ENCODE measurements at places on chromosomes 11 and 22.

DNA sequence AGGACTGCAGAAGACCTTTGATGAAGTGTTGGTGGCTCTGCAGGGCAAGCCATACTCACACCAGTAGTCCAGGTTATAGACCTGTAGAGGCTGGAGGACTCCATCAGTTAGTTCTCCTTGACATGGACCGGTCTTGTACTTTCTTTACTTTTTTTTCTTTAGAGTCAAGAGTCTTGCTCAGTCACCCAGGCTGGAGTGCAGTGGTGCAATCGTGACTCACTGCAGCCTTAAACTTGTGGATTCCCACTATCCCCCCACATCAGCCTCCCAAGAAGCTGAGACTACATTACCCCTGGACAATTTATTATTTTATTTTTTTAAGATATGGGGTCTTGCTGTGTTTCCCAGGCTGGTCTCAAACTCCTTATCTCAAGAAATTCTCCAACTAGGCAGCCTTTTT lies 49.6 kb upstream of the E2F8 start:
- DNase-seq, result no peak

GRCh38 chr11:92397221-92397755 lies 172.7 kb downstream of the FAT3 start:
- no peak for DNase-seq

DNA sequence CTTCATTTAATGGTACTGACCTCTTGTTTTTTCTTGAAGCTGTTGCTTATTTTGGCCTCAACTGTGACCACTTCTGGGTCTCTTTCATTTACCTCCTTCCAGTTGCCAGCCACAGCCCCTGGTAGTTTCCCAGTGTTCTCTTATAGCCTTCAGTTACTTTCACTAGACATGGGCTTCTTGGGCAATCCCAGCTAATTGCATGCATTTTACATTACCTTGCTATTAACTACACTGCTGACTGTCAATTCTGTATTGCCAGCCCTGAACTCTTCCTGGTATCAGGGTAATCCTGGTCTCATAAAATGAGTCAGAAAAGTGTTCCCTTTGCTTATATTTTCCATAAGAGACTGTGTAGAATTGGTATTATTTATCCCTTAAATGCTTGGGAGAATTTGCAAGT lies 195.8 kb upstream of the LARGE1 start:
- no peak for DNase-seq

DNA sequence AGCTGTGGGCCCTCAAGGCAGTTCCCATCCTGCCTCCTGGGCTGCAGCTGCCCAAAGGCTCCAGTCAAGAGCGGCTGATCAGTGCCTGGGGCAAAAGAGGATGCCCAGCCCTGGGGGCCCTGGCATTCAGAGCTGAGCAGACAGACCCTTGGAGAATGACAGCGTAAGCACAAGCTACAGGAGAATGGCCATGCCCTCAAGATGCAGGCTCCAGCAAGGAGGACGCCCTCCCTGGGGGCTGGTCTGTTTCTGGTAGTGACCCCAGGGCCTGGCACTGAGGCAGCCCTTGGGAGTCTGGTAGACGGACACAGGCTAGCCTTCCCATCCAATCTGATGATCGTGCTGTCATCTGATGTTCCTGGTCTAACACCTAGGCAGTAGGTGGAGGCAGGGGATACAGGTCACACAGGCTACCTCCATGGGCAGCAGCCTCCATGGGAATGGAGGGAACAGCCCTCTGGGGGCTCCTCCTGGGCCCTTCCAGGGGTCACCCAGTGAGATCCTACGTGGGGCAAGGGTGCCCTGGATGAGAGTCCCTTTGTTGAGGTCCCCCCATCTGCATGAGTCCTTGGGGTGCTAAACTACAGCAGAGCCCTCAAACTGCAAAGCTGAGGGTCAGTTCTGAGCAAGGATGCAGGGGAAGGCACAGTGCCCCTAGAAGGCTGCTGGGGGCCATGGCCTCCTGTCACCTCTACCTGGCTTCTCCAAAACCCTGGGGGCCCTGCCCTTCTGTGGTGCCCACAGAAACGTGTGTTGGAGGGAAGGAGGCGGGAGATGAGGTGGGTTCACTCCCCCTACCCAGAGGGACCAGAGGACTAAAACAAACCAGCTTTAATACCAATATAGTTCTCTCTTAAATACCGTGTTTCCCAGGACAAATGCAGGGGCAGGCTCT lies 10.2 kb upstream of the SF1 start:
- no peak for DNase-seq

- no peak for DNase-seq
Observed at GRCh38 chr22:48827268-48827846, 1000.3 kb downstream of the BRD1 start.

DNA sequence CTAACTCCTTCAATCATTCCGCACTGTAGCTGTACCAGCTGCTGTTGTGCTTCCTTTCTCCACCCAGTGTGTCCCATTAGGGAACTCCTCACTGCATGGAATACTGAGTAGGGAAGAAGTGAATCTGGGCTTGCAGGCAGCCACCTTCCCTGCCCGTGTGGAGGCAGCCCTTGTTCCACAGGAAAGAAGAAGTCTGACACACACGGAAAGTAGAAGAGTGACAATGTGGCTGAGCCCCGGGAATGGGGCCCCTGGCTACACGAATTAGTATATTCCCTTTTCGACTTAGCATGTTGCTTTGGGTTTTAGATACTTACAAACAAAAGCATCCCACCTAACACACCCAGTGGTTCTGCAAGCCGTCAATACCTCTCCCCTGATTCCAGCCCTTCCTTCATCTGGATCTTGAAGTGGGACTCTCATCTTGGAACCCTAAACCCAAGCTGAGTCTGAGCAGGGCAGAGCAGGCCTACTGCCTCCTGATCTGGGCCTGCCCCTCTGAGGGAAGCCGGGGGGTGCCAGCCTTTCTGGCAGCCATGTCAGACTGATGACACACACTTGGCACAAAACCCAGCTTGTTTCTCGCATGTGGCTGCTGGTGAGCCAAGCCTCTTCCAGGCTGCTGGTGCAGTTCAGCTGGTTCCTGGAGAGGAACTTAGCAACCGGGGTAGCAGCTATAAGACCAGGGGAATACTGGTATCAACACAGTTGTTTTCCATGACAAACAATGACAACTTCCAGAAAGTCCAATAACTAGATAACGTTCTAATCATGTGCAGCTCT lies 71.6 kb downstream of the C11orf58 start:
- no peak for DNase-seq

DNA sequence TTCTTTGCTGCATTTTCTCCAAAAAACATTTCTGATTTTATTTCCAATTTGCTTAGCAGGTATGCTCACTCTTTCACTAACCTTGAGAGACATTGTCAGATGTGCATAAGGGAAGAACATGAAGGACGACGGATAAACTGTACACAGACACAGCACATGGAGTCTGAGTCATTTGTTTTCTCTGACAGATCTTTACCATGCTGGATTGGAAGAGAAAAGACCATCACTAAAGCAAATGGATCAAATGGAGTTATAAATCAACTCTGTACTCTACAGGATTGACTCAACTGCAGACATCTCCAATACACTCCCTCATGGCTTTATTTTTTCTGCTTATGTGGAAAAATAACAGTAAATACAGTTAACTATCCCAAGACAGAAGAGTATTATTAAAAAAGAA lies 90.2 kb upstream of the CTSC start:
- DNase-seq, result no peak

DNA sequence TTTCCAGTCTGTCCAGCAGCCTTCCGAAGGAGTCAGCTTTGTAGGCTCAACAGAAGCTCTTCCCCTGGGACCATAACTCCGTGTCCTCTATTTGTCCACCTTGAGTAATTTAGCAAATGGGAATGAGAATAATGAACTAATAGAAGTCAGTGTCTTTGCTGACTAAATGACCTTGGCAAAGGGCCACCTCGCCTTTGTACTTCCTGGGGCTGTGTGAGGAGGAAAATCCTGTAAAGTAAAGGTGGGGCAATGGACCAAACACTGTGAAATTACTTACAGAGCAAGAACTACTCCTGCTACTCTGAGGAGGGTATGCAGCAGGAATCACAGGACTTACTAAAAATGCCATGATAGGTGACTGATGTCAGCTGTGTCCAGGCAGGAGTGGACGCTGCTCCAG lies 36.2 kb upstream of the CSNK2A3 start:
- DNase-seq, result no peak

- peak; percentile 57 for DNase-seq
Observed at GRCh38 chr11:86743223-86744118, 56.9 kb upstream of the PRSS23 start.

GRCh38 chr11:33444835-33445594 lies 187.8 kb downstream of the HIPK3 start:
- no peak for DNase-seq

GRCh38 chr11:132238331-132238866 lies 868.0 kb downstream of the NTM start:
- DNase-seq, result no peak

GRCh38 chr11:114164546-114164945 lies 105.0 kb downstream of the ZBTB16 start:
- no peak for DNase-seq

DNA sequence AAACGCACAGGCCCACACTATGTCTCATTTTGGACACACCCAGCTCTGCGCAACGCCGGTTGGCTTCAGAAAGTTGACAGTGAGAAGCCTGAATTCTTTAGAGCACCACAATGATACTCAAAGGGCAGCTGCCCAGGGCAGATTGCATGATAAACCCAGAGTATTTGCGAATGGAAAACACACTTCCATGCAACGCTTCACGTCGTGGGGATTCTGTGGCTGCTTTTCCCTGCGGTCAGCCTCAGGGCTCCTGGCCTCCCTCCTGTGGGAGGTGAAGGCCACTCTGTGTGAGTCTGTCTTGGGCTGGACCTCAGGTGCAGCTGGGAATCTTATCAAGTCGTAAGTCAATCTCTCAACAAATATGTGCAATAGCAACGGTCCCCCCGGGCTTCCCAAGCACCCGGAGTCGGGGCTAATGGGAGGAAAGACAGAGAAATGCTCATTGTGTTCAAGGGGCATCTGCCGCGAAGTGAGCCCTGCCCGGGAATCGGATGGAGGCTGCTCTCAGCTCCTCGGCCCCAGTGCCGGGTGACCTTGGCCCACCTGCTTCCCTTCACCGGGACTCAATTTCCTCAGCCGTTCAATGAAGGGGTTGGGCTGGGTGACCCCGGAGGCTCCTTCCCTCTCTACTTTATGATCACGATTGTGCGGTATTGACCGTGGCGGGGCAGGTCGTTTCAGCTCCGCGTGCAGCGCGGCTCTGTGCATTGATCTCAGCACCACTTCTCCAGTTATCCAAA lies 623.6 kb downstream of the BRD1 start:
- no peak for DNase-seq

DNA sequence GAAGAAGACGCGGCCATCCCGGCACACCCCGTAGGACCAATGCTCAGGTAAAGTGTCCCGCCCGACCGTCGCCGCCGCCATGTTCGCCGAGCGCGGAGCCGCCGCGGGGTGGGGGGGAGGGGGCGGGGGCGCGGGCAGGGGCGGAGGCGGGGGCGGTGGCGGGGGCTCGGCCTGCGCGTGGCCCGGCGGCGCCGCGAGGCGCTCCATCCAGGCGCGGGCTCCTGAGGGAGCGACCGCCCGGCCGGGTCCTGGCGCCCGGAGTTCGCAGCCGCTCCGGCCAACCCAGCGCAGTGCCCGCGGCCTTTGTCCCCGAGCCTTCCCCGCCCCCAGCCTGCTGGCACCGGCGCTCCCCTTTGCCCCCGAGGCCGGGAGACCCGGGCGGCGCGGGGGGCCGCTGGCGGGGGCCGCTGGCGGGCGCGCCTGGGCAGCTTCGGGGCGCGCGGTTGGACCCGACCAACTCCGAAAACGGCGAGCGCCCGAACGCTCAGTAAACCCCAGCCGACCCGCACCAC lies at the start of gene PLEKHA7:
TSS of gene PLEKHA7 (minus strand) at position 94 of the 512 bp plus-strand sequence. CDS start at position 81, 13 bp downstream.
- no peak for DNase-seq

GRCh38 chr22:42947211-42947990 lies 67.5 kb downstream of the PACSIN2 start:
- no peak for DNase-seq

DNA sequence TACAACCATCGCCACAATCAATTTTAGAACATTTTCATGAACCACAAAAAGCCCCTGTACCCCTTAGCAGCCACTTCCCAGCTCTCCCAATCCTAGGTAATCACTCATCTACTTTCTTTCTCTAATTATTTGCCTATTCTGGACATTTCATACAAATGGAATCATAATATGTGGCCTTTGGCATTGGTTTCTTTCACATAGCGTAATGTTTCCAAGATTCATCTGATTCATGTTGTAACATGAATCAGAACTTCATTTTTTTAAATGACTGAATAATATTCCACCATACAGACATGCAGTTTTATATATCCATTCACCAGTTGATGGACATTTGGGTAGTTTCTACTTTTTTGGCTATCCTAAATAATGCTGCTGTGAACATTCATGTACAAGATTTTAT lies 56.2 kb upstream of the RCN1 start:
- no peak for DNase-seq

DNA sequence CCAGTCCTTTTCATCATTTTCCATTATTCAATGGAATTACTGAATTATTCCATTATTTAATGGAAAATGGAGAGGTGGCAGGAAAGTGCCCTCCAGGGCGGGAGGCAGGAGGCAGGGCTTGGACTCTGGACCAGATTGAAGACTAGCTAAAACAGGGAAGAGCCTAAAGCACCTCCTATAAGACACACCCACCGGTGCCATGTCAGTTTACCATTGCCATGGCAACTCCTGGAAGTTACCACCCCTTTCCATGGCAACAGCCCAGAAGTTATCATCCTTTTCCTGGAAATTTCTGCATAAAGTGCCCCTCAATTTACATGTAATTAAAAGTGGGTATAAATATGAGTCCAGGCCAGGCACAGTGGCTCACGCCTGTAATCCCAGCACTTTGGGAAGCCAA lies 443.7 kb downstream of the TBC1D22A start:
- DNase-seq, result no peak

DNA sequence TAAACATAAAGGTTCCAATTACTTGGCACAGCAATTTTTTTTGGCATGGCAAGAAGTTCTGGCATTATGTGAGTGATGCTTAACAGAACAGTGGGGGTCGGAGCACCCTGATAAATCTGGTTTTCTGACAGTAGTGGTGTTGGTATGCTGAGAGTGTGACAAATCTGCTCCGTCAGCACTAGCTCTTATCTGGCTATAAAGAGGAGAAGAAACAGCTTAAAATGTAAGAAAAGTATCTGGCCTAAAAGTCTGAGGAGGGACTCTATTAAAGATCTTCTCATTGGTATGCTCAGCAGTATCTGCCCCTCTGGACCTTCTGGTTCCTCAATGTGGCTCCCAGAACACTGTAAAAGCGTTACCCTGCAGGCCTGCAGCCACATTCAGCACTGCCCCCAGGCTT lies 137.4 kb downstream of the PLEKHA7 start:
- DNase-seq, result no peak

DNA sequence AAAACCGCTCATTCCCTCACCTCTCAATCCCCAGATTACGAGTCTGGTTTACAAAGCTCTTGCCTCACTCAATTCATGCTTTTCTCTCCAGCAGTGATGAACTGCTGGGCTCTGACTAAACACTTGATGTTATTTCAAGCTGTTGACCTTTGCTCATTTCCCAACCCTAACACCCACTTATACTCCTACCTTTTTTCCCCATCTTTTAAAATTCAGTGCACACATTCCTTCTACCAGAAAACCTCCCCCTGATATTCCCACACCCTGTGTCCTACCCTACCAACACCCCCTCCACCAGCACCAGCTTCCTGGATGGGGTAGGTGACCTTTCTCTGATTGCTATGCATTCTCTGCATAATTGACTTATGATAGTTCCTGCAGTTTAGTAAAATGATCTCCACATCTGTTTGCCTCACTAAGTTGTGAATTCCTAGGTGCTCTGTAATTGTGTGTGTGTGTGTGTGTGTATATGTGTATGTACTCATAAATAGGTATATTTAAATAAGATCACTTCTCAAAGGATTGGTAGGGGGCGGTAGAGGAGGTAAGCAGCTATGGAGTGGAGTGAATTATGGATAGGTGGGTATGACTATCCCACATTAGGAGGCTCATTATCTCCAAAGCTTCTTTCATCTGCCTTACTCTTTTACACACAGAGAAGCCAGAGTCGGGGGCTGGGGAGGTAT lies 842 bp downstream of the HEPACAM start:
- DNase-seq, result no peak
